Kidney epithelial cell (primary cell): ENCODE measurements at places on chromosomes 2 and 18. TPM values are rescaled to one million over a fixed set of nuclear protein-coding genes. Genes with fewer than 3 reads are reported as not detected.
A peak's percentile ranks its signal among the peaks of the same experiment; 100 is the strongest.

DNA sequence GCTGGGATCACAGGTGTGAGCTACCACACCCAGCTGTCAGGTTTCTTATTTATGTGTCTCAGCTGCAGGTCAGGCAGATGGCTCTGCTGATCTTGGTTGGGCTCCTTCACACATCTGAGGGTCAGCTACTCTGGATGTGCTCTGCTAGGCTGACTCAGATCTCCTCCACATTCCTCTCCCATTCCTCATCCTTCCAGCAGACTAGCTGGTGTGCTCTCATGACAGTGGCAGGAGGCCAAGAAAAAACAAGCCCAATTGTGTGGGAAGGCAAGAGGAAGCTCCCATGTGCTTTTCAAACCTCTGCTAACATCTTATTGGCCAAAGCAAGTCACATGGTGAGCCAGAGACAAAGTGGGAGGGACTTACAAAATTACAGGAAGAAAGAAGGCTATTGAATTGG, 11.7 kb upstream of the MSH6 start:
- DNase-seq = peak; percentile 97

DNA sequence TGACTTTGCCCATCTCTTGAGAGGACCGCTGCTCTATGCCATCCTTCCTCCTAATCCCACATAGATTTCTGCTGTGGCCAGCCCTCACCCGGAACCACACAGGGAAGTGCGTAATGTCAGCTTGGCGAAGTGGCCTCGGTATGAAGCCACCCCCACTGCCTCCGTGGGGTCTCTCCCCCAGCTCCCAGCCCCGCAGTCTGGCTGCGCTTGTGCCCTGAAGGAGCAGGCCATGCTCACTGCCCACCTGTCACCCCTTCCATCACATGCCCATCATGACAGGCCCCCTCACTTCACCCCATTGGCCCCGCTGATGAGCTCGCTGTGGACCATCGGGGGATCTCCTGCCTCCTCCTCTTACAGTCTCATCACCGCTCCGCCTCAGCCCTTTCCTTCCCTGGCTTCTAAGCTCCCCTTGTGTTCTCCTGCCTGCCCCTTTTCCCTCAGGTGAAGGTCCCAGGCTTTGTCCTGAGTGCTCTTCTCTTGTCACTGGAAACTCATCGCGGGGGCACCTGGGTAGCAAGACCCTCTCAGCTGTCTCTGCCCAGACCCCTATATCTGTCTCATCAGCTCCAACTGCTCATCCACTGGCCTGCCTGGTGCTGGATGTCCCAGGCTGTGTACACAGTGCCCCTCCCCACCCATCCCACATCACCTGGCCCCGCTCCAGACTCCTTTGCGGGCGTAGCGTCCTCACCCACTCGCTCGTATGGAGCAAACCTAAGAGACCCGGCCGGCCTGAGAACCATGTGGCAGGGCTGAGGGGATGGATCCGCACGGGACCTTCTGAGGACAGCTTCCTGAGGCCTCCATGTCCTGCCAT, 81.7 kb downstream of the GLI2 start:
- no peak for DNase-seq

DNA sequence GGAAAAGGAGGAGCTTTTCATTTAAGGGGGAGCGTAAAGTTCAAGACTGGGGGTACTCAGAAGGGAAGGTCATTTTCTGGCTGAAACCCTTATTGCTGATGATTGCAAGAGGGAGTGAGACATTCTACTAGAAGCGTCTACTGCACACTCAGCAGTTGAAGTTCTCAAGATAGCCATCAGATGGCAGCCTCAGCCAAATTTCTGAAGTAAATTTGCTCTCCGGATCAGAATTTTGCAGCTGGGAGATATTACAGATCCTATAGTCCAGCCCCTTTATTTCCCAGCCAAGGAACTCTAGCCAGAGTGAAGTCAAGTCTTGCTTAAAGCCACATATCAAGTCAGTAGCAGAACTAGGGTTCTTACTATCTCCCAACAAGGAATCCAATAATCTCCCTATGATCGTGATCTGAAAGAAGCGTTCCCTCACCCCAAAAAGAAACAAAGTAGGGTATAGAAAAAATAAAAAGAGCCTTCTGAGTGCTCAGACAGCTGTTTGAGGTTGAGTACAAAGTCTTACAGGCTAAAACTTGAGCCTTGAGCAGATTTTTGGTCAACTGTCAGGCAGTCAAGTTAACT, 24.0 kb downstream of the RAX start:
- DNase-seq = peak; percentile 32

DNA sequence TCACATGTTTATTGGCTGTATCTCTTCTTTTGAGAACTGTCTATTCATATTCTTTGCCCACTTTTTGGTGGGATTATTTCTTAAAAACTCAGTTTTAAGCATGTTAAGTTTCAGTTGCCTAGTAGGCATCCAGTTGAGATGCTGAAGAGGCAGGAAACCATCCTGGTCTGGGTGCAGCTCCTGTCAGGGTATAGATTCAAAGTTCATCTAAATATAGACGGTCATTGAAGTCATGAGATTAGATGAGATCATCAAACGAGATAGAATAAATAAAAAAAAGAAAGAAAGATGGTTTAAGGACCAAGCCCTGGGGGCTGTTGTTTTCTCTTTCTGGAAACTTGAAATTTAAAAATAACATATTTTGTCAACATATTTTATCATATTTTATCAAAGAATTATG, 9.2 kb upstream of the DNAH7 start:
- DNase-seq = no peak

The KCNG3 gene
- total RNA-seq = 0.55 and 0.79 TPM in 2 replicates

The ZNF396 gene
- 2.0 and 3.3 TPM in 2 replicates for total RNA-seq
